ENCODE measurements at places on chromosomes 1 and 21.

DNA sequence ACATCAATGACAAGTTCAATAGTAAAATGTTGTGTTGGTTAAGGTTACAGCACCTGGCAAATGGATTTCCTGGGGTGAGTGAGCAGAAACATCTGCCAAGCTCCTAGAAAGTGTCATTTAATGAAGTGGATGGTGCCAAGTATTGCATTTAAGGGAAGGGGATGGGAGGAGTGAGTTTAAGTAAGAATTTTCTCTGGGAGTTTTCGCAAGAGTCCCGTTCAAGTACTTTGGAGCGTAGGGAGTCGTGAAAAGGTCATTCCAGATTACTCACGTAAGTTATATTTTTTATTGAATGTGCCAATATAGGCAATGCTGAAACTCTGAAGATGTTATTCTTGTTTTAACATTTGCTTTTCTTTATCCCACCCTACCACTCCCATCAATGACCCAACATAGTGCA is 117.4 kb upstream of the RAB3GAP2 start:
- DNase-seq, result no peak

DNA sequence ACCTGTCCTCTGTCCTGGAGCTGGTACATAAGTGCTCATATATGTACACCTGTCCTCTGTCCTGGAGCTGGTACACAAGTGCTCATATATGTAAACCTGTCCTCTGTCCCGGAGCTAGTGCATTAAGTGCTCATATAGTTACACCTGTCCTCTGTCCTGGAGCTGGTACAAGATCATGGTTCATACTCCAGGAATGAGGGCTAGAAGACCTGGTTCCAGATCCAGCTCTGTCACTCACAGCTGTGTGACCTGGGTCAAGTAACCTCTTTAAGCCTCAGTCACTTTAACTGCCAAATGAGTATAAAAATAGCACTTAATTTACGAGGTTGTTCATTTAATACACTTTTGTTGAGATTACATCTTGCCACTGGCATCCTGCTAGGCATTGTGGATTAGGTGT is 28.0 kb downstream of the SMYD3 start:
- DNase-seq, result no peak

- DNase-seq, result no peak
Measured at GRCh38 chr1:211420389-211420788, 71.6 kb downstream of the RD3 start.

GRCh38 chr21:15250384-15250783 is 185.6 kb upstream of the NRIP1 start:
- DNase-seq, result no peak
